ENCODE measurements at places on chromosomes 5 and 9. TPM values are rescaled to one million over a fixed set of nuclear protein-coding genes. Genes with fewer than 3 reads are reported as not detected.

DNA sequence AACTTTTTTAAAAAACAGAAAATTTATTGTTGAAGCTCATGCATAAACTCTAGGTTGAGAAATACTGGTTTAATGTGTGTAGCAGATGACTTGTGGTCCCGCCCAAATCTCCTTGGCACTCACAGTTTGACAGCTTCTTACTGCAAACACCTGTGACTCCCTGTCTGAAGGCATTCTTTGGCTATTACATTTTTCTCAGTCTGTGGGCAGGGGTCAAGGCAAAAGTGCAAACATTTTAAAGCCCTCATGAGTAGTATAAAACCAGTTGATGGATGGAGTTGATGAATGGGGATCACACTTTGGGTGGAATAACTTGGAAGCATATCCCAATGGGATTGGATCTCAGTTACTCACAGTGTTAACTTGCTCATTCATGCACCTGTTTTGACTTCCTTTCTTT lies 1007.0 kb upstream of the NUDT12 start:
- no peak for DNase-seq

DNA sequence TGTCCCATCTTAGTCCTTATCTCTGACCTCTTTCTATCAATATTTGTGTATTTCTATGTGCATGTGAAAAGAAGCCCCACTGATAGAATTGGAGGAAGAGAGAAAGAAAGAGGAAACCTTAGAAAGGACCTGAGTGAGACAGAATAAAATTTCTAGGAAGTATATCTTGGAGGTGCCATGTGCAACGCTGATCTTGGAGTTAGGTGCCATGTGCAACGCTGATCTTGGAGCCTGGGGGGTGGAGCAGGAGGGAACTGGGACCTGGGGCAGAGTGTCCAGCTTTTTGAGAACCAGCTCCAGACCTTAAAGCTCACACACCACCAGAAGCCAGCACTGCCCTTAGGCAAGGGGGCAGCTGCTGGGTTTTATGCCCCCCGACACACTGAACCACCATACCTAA lies 89.4 kb downstream of the SHC3 start:
- no peak for DNase-seq

- DNase-seq: no peak
Observed at GRCh38 chr5:140383300-140383699, 18.3 kb upstream of the ANKHD1 start.

DNA sequence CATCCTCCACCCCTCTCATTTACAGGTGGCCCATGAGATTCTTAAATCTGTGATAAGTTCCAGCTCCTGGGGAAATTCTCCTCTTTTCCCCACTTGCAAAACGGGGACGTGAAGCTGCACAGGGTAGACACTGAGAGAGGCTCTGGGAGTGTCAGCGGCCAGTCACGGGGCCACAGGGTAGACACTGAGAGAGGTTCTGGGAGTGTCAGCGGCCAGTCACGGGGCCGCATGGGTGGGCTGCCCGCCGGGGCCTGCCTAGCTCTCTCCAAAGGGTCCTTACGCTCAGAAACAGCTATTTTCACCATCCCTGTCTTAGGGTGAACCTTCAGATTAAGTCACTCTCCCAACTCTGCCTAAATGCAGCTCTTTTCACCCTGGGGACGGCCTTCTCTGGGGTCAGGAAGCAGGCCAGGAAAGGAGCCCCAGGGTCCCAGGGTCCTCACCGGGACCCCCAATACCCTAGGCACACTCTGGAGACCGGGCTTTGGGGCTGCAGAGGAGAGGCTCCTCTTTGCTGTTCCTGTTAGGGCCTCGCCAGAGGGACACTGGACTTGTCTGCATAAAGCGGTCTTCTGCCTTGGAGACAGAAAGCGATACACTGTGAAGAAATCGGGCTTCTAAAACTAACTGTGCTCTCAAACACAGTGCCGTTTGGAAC lies 1.5 kb downstream of the FAM78A start:
- DNase-seq: no peak

DNA sequence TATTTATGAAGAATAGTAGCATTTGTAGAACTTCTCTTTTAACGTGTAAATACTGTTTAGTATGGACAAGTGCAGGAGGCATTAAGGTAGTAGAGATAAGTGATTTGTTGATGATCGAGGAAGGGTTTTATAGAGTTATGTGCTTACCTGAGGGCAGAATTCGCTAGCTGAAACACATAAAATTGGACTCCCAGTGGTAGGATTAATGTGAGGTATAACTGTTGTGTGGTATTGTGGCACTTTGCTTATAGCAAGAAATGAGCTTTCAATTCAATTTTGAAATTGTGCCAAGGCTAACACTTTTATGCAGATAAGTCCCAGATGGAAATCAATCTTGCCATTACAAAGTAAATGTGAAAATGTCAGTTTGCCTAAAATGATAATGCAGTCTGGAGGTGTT lies 1.2 kb downstream of the AP3S1 start:
- no peak for DNase-seq

- no peak for DNase-seq
Observed at GRCh38 chr5:180521591-180521990, 27.4 kb downstream of the CNOT6 start.

- DNase-seq: no peak
Observed at GRCh38 chr5:142507531-142508372, 178.1 kb downstream of the FGF1 start.

- no peak for DNase-seq
Observed at GRCh38 chr5:53569453-53569852, 9.0 kb downstream of the NDUFS4 start.

DNA sequence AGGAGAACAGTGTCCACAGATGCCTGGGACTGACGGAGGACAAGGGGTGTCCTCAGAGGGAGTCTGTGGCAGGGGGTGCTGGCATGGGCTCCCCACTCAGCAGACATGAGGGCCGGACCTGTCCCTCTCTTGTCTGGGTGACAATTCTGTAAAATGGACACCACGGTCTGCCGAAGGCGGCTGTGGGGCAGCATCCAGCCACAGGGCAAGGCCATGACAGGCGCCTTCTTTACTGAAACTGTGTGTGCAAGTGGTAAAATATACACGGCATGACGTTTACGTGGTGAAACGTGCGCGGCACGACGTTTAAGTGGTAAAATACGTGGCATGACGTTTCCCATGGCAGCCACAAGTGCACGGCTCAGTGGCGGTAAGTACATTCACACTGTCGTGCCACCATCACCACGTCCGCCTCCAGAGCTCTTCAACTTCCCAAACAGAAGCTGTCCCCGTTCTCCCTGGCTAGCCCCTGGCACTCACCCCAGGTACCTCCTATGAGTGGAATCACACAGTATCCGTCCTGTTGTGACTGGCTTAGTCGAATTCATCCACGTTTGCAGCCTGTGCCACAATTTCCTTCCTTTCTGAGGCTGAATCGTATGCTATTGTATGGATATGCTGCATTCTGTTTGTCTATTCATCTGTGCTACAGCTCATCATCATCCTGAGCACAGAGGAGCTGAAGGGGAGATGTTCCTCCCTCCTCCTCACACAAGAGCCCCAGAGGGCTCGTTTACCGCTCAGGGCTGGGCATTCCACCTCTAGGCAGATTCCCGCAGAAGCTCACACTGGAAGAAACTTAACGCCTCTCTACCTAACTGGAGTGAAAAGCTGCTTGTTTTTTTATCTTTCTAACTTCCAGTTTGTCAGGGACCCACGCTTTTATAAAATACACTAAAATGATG lies 52.5 kb downstream of the COL23A1 start:
- no peak for DNase-seq

SLC12A7 gene
- total RNA-seq: 9.5 TPM

DNA sequence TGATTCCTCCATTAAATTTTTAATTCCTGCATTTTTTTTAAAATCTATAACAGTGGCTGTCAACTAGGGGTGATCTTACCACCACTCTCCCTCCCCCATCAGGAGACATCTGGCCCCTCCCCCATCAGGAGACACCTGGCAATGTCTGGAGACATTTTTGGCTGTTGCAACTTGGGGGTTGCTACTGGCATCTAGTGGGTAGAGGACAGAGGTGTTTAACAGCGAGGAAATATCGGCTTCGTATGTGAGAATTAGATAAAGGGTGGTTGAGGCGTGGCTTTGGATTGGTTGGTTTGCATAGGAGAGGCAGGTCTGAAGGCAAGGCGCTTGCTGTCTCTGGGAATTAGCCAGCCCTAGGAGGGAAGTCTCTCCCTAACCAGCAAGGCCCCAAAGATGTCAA lies 10.5 kb downstream of the CDHR2 start:
- peak; percentile 16 for DNase-seq

DNA sequence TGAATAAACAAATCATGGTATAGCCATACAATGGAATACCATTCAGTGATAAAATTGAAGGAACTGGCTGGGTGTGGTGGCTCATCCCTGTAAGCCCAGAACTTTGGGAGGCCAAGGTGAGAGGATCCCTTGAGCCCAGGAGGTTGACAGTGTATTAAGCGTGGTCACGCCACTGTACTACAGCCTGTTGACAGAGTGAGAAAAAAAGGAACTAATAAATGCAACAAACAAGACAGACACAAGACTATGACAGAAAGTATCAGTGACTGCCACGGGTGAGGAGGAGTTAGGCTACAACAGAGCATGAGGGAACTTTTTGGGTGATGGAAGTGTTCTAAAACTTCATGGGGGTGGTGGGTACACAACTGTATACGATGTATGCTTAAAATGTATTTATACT lies 2.2 kb downstream of the FNIP1 start:
- DNase-seq: no peak

- no peak for DNase-seq
Observed at GRCh38 chr5:123142957-123143356, 53.9 kb downstream of the PRDM6 start.

DNA sequence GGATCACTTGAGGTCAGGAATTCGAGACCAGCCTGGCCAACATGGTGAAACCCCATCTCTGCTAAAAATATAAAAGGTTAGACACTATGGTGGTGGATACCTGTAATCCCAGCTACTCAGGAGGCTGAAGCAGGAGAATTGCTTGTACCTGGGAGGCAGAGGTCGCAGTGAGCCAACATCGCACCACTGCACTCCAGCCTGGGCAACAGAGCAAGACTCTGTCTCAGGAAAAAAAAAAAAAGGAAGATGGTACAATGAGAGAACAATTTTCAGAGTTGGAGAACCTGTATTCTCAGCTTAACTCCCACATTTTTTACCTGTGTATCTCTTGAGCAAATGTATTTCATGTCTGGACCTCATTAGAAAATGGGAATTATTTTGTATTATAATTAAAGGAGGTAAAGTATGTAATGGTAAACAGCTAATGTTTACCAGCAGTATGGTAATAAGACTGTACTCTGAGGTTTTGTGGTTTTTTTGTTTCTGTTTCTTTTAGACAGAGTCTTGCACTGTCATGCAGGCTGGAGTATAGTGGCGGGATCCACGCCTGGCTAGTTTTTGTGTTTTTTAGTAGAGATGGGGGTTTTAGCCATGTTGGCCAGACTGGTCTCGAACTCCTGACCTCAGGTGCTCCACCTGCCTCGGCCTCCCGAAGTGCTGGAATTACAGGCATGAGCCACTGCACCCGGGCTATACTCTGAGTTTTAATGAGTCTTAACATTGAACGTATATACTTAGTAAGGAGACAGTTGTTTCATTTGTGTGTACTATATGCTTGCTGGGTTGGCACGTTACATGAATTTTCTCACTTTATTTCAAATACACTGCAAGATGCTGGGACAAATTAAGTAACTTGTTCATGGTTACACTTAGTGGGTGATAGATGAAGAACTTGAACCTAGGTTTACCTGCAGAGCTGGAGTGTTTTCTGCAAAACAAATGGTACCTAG lies 16.2 kb downstream of the UHRF2 start:
- DNase-seq: peak; percentile 53

- DNase-seq: no peak
Observed at GRCh38 chr5:149217096-149217802, 54.4 kb upstream of the AFAP1L1 start.

DNA sequence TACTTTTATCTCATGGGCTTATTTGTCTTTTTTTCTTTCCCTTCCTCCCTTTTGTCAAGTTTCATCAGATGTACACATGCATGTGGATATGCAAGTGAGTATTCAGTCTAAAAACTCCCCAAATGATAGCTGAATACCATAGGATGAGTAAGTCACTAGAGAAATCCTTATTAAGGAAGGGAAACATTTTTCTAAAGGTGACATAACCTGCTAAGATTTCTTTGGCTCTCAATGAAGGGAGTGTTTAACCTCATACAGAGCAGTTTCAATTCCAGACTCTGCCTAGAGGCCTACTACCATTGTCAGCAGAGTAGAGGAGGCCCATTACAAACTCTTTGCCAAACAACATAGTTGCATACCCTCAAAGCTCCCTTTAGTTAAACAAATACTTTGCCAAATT lies 192.4 kb downstream of the ARHGEF28 start:
- no peak for DNase-seq

- peak; percentile 52 for DNase-seq
Observed at GRCh38 chr5:16727755-16728325, 111.0 kb upstream of the RETREG1 start.

SPINK13 gene
- not detected for total RNA-seq

GRCh38 chr5:122237906-122238305 lies 74.1 kb upstream of the SNCAIP start:
- no peak for DNase-seq

GPR151 gene
- not detected for total RNA-seq
